ENCODE measurements at places on chromosomes 7 and 10.

DNA sequence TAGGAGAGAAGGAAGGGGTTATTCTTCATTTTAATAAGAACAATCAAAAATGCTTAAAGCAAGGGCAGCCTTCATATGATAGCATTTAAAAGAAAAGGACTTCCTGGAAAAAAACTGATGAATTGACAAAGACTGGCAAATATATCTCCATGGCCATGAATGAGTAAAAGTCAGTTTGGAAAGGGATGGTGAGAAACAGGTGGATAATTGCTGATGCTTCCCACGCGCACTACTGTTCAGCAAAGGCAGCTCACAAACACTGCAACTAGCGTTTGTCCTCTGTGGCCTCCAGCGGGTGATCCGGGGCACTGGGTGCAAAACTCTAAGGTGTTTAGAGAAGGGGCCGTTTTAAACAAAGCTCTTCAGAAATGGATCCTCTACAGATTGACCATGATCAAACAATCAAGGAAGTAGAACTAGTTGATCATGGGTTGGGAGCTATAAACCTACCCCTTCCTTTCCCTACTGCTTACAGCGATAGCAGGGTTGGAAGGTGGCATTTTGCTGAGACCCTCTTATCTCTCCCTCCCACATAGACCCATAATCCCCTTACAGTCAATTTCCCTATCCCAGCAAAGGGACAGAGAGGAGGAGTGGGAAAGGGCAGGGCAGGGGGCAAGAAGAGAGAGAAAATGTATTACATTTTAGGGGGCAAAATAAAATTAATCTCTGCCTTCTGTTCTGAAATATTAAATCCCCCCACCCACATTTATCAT lies 53.8 kb downstream of the SMURF1 start:
- DNase-seq = no peak

DNA sequence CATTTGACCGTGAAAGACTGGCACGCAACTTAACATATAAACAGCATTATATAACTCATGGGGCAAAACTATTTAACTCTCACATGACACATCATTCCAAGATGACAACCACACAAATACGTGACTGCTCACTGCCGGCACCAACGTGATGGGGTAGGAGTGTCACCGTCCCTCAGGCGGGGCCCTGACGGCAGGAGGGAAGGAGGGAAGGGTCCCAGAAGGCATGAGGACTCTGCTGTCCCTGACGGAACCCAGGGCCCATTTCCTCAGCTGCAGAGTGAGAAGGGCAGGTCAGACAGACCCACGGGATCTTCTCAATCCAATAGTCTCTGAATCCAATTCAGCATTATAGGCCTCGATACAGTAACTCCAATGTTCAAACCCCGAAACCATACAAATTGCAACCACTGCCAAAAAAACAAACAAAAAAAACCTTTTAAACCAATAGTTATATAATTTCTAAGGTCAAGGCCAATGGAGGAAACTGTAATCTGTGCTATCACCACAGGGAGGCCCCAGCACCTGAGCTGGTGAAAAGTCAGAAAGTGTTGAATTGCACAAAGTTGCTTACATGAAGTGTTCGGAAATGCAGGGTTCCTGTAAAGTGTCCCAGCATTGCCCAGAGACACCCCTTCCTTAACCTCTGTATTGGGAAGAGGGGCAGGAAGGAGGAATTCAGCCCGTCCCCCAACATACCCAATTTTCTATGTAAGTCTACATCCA lies 137.4 kb downstream of the TNS3 start:
- no peak for DNase-seq

DNA sequence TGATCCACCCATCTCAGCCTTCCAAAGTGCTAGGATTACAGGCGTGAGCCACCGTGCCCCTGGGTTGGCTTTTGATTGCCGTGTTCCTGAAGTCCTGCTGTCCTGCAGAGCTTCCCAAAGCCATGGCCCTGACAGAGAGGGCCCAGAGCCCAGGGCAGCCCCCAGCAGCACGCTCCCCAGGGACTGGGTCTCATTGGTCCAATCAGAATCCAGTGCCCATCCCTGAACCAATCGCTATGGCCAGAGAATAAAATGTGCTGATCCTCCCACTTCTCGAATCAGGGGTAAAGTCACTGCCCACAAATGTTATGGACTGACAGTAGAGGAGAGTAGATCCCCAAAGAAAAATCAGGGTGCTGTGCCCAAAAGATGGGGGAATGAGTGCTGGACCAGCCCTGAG lies 5.0 kb upstream of the C10orf105 start:
- DNase-seq = no peak

GRCh38 chr10:78727728-78728127 lies 341.0 kb upstream of the ZMIZ1 start:
- no peak for DNase-seq

DNA sequence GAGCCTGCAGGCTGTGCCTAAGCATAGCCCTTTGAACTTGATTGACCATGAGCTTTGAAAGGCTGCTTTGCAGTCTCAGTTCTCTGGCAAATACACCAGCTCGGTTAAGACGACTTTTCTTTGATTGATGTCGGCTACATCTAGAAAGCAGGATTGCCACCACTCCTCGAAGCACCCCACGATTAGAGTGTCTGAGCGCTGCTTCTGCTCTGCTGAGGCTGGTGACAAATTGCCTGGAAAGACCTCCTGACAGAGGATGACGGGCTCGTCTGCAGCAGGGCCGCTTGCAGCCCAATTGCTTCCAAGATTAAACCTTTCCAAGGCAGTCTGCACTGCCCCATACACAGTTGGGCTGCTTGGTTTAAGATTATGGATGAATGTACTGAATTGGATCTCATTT lies 182.0 kb downstream of the CUX1 start:
- no peak for DNase-seq

DNA sequence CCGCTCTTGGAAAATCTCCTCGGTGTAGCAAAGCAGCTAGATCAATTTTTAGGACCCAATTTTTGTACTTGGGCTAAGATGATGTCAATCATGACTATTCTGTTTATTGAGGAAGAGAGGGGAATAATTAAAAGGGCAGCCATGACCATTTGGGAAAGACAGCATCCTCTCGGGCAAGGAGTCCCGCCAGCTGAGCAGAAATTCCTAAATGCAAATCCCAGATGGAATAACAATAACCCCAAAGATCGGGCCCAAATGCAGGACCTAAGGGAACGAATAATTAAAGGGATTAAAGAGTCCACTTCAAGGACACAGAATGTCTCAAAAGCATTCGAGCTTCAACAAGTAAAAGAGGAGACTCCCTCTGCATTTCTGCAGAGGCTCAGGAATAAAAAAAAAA lies 18.7 kb downstream of the COL17A1 start:
- DNase-seq = no peak

Data from activated gamma-delta T cell treated with Interleukin-2 at 50 U/mL for 16 hours (primary cell).